Neural crest cell (in vitro differentiated cells): ENCODE measurements at places on chromosomes 7 and 10.

DNA sequence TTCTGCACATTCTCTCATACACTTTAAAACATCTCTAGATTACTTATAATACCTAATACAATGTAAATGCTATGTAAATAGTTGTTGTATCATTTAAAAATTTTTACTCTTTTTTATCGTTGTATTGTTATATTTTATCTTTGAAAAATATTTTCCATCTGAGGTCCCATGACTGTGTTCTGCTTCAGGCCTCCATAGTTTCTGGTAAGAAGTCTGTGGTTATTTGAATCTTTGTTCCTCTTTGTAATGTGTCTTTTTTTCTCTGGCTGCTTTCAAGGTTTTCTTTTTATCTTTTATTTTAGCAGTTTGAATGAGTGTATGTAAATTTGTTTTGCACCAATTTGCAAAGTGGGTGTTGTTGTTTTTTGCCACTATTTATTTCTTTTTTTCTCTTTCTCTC lies 263.1 kb downstream of the RPS24 start:
- no peak overlapping the region for H3K4me3 ChIP-seq
- peaks cover 2% of the 10 kb centered on the region for H3K36me3 ChIP-seq
- no peak overlapping the region for H3K27ac ChIP-seq
- H3K27me3 ChIP-seq: no peaks in the 10 kb centered on the region

DNA sequence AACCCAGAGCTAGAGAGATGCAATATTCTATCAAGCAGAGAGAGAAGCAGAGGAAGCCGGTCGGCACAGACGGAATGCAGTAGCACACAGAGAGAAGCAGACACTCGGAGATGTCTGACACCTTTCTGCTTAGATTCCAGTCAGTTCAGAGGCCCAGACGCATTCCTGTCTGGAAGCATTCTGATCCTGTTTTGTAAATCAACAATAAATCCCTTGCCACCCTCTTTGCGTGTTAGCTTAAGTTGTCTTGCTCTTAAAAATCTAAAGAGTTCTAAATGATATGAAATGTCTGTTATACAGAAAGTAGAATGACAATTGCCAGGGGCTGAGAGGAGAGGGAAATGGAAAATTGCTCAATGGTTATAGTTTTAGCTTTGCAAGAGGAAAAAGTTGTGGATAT lies 27.4 kb upstream of the ATRNL1 start:
- no peak overlapping the region for H3K4me3 ChIP-seq
- no peak for DNase-seq
- H3K27ac ChIP-seq: no peak overlapping the region
- H3K4me1 ChIP-seq: no peaks in the 10 kb centered on the region
- no peaks in the 10 kb centered on the region for H3K36me3 ChIP-seq

DNA sequence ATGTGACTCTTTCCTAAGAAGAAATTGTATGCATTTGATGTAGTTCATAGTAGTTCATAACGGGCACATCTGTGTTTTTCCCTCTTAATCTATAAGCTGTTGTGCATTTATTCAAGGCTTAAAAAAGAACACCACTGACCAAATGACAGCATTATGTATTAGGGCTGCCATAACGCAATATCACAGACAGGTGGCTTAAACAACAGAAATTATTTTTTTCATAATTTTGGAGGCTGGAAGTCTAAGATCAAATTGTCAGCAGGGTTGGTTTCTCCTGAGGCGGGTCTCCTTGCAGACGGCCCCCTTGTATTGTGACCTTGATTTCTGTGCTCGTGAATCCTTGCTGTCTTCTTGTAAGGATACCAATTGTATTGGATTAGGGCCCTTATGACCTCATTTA lies 627 bp upstream of the SSMEM1 start:
- H3K27me3 ChIP-seq: no peaks in the 10 kb centered on the region
- peaks cover 20% of the 10 kb centered on the region for H3K4me1 ChIP-seq
- DNase-seq: no peak
- no peak overlapping the region for H3K27ac ChIP-seq
- H3K36me3 ChIP-seq: peaks cover 13% of the 10 kb centered on the region

GRCh38 chr7:90792301-90792700 lies 196.2 kb downstream of the CDK14 start:
- H3K4me3 ChIP-seq: no peak overlapping the region
- H3K36me3 ChIP-seq: peaks cover 26% of the 10 kb centered on the region
- H3K27me3 ChIP-seq: no peaks in the 10 kb centered on the region
- no peaks in the 10 kb centered on the region for H3K4me1 ChIP-seq

DNA sequence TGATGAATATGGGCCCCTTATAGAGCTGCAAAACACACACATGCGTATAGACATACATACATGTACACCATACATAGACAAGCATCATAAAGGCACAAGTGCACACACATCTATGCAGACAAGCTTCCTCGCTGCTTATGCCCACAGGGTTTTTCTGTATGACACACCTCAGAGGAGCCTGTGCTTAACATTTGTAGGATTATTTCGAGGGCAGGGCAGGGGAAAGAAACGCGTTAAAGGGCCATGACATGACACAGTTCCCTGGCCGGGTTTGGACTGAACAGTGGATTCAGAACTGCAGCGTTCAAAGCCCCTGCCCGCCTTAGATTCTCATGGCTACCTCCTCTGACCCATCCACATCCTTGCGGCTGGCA lies 44.8 kb downstream of the CHST3 start:
- H3K4me3 ChIP-seq: peak overlapping the region; percentile 27
- H3K27ac ChIP-seq: peak overlapping the region; percentile 68
- DNase-seq: no peak

- no peaks in the 10 kb centered on the region for H3K27me3 ChIP-seq
- H3K4me3 ChIP-seq: no peak overlapping the region
- DNase-seq: no peak
- no peak overlapping the region for H3K27ac ChIP-seq
- no peaks in the 10 kb centered on the region for H3K36me3 ChIP-seq
These were observed 395.5 kb upstream of the POM121L12 start for GRCh38 chr7:52639981-52640380.

DNA sequence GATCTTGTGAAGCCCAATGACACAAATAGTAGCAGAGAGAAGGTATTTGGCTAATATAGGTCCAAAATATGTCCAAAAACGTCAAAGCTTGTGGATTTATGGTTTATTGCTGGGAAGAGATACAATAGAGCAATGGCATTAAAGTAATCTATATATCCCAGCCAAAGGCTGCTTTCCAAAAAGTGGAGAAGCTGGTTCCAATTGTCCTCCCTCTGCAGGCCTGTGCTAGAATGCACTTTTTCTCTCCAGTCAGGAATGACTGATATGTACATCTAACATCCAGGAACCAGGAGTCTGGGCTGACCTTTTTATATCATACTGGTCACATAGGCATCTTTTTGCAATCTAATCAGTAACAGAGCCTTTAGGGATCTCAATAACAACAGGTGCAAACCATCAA lies 167.1 kb upstream of the FAM3C start:
- DNase-seq: no peak
- no peak overlapping the region for H3K4me3 ChIP-seq
- no peaks in the 10 kb centered on the region for H3K36me3 ChIP-seq
- no peaks in the 10 kb centered on the region for H3K27me3 ChIP-seq

GRCh38 chr7:157718303-157719007 lies 381.7 kb downstream of the DNAJB6 start:
- DNase-seq: no peak
- H3K4me3 ChIP-seq: no peak overlapping the region
- no peak overlapping the region for H3K27ac ChIP-seq
- H3K27me3 ChIP-seq: no peaks in the 10 kb centered on the region
- peaks cover 13% of the 10 kb centered on the region for H3K4me1 ChIP-seq

DNA sequence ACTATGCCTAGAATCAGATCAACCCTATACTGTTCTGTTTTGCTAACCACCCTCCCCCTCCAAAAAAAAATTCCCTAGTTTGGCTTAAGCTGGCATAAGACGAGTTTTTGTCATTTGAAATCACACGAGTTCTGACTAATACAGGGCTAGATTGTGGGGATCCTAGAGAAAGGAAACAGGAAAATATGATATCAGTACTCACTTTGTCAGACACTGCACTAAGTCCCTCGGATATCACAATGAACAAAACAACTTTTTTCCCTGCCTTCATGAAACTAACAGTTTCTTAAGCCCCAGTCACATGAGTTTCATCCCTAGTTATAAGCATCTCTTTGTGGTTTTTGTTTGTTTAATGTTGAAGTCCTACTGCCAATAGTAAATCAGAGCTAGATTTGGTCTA lies 118.5 kb downstream of the ITGB8 start:
- H3K36me3 ChIP-seq: peaks cover 6% of the 10 kb centered on the region
- no peak overlapping the region for H3K4me3 ChIP-seq
- no peak for DNase-seq
- peak overlapping the region; percentile 37 for H3K27ac ChIP-seq
- no peaks in the 10 kb centered on the region for H3K27me3 ChIP-seq
- no peaks in the 10 kb centered on the region for H3K4me1 ChIP-seq

DNA sequence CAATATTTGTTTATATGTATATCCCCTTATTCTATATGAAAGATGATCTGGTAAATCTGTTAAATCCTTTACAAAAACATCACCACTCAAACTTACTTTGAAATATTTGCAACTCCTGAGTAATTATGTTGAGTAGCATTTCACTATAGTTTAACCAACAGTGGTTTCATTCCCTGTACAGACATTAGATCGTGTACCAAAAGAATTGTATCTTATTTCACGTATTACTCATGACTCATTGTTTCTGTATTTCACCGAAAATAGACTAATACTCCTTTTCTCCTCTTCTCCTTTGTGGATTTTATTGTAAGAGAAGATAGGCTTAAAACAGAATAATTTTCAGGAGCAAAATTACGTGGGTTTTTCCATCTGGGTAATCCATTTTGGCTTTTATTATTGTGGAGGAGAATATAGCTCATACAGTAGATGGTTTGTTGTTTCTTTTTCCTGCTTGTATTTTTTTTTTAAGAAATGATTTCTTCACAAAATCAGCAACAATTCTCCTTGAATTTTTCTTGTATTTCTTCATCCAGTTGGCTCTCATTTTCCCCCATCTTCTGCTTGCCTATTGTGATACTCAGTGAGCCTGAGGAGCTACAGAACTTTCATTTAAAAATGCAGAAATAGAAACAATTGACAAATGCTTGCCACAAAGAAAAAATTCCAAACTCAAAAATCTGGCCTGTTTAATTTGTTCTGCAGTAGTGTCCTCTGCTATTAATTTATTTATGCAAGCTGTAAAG lies 90.6 kb upstream of the OIT3 start:
- H3K27ac ChIP-seq: no peak overlapping the region
- H3K36me3 ChIP-seq: no peaks in the 10 kb centered on the region
- H3K4me1 ChIP-seq: no peaks in the 10 kb centered on the region
- no peaks in the 10 kb centered on the region for H3K27me3 ChIP-seq
- no peak overlapping the region for H3K4me3 ChIP-seq

DNA sequence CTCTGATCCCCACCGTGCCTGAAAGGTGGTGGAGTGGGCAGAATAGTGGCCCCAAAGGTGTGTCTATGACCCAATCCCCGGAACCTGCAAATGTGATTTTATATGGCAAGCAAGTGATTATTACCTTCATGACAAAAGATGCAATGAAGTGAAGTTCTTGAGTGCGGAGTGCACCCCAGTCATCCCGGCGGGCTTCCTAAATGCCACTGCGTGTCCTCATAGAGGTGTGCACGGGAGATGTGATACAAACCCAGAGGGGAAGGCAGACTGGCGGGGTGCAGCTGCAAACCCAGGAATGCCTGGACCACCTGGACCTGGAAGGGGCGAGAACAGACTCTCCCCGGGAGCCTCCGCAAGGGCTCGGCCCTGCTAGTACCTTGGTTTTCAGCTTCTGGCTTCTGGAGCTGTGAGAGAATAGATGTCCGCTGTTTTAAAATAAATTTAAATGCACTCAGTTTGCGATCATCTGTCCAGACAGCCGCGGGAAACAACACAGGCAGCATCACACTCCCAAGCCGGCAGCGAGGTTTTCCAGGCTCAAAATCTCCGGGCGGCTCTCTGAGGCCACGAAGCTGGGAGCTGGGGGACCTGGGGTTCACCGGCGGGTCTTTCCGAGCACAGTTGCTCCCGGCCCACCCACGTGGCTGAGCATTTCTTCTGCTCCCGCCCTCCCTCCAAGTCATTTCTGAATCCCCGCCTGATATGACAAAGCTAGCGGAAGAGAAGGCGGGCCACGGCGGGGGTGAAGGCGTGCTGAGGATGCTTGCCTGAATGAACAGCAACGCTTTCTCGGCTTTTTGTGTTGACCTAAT lies 50.4 kb upstream of the EBF3 start:
- H3K27ac ChIP-seq: no peak overlapping the region
- H3K4me3 ChIP-seq: no peak overlapping the region
- DNase-seq: no peak
- H3K27me3 ChIP-seq: peaks cover 2% of the 10 kb centered on the region
- peaks cover 15% of the 10 kb centered on the region for H3K4me1 ChIP-seq
- H3K36me3 ChIP-seq: no peaks in the 10 kb centered on the region

DNA sequence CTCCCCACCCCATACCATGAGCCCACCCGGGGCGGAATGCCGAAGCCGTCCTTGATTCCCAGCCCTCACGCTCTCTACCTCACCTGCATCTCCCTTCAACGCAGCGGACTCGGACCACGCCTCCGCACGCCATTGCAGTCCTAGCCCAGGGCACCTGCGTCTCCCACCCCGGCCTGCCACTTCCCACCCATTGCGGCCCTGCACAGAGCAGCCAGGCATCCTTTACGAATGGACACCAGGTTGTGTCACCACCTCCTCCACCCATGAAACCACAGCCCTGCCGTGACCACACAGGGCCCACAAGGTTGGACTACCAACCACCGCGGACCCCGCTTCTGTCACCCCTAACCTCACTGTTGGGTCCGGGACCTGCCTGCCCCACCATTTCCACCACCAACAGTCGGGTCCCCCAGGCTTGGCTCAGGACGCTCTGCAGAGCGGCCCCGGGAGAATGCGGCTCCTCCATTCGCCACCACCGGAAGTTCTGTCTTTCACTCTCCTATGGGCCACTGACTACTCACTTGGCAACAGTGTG lies 232.5 kb downstream of the MAD1L1 start:
- H3K4me1 ChIP-seq: peaks cover 10% of the 10 kb centered on the region
- H3K4me3 ChIP-seq: no peak overlapping the region
- peak overlapping the region; percentile 78 for H3K27ac ChIP-seq
- H3K27me3 ChIP-seq: no peaks in the 10 kb centered on the region
- H3K36me3 ChIP-seq: no peaks in the 10 kb centered on the region
